ENCODE measurements at places on chromosomes 3 and 15.

DNA sequence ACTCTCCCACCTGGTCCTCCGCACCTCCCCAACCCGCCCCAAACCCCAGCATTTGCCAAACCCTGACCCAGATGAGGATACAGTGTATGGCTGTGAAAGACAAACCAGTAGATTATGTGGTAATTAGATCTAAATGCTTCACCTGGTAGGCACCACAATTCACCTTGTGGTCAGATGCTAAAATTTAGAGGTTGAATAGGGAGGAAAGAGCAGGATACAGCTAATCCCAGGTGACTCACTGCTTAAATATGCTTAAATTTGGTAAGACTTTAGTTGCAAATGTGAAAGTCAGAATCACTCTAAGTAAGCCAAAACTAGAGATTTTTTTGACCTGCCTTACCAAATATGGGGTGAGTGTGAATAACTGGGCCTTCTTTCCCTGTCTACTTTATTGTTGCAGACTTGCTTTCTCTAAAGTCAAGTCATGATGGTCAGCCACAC is 105.5 kb downstream of the MME start:
- DNase-seq, result no peak

DNA sequence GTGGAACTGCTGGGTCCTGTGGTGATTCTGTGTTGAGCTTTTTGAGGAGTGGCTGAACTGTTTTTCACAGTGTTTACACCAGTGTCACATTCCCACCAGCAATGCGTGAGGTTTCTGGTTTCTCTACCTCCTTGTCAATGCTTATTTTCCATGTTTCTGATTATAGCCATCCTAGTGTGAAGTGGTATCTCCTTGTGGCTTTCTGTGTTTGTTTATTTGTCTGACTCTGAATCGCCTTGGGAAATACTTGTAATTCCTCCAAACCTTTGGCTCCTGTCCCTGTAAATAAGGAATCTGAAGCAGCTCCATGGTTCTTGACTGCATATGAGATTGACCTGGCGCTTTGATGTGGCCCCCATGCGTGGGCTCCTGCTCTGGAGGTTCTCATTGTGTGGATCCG is 20.6 kb downstream of the FAN1 start:
- no peak for DNase-seq

- DNase-seq, result no peak
Measured at GRCh38 chr15:69272891-69273290, 25.8 kb upstream of the PAQR5 start.

DNA sequence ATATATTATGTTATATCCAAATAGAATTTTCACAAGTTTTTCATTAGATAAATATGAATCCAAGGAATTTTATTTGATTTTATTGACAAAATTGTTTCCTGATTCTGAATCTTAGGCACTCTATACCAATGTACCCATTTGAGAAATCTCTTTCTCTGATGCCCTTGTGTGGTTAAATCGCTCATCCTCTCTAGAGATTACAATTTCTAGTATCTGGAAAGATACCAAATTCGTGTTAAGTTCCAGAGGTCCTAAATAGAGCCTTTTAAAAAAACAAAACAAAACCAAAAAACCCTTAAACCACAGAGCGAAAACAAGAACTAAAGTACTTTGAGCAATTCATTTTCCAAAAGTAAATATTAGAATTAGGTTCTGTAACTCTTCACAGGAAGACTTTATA is 20.0 kb downstream of the SATB1 start:
- no peak for DNase-seq

GRCh38 chr15:71914092-71914491 is 103.7 kb downstream of the NR2E3 start:
- DNase-seq, result no peak

DNA sequence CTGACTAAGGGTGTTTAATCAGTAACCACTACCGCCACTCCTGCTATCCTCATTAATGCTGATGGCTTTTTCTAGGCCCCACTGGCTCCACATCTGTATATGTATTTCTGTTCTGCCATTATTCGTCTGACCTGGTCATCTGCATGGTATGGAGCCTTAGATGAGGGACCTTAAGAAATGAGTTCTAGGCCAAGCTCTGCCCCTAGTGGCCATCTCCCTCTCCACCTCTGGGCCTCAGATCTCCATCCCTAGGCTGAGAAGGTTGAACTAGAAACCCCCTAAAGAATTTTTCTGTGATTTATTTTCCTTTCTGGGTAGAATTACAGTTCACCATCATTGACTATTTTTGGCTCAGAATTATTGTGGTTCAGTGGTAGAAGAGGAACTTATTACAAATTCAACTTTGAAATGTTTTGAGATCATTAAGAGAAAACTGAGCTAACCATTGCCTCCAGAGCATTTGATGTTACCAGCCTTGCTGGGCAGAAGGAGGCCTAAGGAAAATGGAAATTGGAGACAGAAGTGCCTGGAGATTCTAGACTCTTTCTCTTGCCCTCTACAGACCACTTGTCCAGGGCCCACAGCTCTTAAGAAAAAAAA is 325.2 kb upstream of the NR2E3 start:
- no peak for DNase-seq

GRCh38 chr15:88707771-88708654 is 69.2 kb downstream of the ISG20 start:
- no peak for DNase-seq

DNA sequence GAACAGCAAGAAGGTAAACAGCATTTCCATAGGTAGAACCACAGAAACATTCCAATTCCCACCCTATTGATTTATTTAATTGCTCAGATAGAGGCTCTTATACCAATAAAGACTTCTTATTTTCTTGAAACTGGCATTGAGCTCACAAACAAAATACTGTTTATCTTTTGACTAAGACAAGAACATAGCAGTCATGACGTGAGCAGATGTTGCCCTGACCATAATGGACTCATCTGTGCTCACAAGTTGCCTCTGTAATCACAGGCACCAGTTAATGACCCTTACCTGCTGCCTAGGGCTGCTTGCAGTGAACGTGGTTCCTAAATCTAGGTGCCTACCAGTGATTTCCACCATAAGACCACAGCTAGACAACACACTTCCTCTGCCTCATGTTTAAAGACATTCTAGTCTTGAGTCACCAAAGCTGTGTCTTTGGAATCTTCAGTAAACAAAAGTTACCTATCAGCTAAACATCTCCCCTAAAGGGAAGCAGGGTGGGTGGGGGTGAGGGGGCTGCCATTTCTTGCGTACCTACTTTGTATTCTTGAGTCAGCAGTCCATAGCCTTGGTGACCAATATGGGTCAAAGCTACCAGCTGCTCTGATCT is 2.1 kb downstream of the FYCO1 start:
- DNase-seq, result no peak

DNA sequence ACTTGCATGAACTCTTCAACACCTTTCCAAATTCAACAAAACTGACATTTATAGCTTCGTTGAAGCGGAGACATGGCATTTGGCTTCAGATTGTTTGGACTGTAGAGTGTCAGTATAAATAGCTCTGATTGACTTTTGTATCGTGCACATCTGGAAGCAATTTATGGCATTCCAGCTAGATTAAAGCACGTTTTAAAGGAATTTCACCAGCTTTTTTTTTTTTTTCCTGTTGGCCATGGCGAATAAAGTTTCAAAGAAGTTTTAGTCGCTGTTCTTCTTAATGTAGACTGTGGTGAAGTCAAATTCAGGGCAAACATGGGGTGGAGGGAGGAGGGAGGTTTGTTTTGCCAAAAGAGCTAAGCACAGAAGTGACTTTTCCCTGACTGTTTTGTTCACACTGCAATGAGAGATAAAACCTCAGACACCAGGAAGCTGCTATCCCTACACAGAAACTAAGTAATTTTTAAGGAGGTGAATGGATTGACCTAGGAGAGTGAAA is 391.0 kb upstream of the RARB start:
- DNase-seq, result no peak

GRCh38 chr3:78827618-78828017 is 940.2 kb downstream of the ROBO1 start:
- DNase-seq, result no peak

- no peak for DNase-seq
Measured at GRCh38 chr3:151219056-151219455, 16.0 kb upstream of the GPR171 start.

DNA sequence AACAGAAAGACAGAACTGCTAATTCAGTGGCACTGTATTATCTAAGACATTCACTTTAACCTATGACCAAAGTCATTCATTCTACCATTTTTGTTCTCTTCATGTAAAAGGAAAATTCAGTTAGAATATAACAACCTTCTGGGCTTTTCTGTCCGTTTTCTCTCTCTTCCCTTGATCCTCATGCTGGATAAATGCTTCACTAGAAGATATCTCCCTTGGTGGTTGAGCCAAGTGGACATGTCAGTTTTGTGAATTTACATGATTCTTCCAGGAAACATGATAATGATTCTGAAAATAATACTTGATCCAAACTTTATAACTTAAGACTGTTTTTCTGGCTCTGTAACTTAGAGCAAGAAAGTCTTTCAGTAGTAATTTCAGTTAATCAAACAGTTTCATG is 1012.2 kb downstream of the SQOR start:
- DNase-seq, result no peak

GRCh38 chr3:29339016-29339833 is 58.4 kb downstream of the RBMS3 start:
- no peak for DNase-seq

GRCh38 chr3:71485896-71486295 is 97.6 kb downstream of the FOXP1 start:
- DNase-seq, result no peak

DNA sequence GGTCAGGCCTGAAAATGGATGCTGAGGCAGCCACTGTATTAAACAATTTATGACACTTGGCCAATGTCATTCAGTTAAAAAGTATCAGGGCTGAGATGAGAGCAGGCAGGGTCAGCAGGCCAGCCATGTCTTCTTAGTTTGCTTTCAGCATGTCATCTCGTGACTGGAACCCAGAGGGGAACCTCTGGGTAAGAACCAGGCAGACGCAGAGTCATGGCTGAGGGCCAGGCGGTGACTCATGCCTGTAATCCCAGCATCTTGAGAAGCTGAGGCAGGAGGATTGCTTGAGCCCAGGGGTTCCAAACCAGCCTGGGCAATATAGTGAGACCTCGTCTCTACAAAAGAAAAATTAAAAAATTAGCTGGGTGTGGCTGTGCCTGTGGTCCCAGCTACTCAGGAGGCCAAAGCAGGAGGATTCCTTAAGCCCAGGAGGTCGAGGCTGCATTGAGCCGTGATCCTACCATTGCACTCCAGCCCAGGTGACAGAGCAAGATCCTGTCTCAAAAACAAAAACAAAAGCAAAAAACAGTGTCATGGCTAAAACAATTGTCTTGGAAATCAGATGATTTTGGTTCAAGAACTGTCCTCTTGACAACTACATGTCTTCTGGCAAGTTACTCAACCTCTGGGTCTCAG is 11.7 kb downstream of the BCL2L10 start:
- DNase-seq, result no peak

GRCh38 chr3:159340877-159341500 is 539.1 kb downstream of the MFSD1 start:
- DNase-seq, result no peak

DNA sequence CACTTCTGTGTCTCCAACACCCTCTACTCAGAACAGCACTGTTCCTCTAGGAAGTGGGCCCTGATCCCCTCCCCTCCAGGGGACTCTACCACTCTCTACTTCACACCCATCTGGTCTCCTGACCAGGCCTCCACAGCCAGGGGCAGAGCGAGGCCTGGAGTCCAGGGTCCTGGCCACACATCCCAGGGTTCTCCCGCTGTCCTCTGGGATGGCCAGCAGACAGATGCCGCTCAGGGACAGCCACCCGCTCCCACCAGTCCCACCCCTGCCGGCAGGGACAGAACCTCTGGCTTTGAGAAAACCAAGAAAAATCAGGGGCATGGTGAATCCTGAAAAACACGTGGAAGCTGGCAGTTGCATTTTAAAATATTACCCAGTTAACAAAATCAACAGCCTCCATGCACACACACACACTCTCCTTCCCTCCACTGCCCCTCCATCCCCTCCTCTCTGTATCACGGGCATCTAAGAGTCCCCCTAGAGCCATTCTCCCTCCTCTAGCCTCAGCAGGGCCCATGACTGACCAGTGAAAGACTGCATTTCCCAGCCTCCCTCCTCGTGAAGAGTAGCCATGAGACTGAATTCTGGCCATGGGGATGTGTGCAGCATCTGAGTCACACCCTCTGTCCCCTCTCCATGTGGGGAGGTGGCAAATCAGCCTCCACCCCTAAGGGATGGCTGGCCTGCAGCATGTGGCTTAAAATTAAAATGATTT is 32.1 kb upstream of the IQSEC1 start:
- DNase-seq, result no peak

DNA sequence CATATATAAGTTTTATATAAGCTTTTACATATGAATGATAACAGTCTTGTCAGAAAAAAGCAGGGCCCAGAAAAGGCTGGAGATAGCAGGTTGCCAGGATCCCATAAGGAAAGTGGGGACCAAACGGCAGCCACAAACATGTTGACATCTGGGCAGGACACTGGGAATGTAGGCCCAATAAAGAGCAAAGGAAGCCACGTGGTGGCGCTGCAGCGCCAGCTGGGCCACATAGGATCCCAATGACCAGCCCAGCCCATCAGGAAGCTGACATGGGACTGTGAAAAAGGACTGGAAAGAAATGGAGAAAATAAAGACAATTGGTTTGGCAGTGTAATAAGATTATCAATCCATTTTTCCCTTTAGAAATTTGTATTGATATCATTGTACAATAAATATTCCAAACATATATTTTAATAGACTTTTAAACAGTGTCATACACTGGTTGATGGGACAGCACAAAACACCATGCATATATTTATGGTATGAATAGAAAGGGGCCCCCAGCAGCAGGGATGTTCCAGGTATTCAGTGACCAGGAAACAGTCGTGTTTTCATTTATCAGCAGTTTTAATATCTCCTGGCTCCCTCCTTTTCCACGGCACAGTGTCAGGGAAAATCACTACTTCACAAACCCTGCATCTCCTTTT is 89.0 kb upstream of the STRIT1 start:
- no peak for DNase-seq

DNA sequence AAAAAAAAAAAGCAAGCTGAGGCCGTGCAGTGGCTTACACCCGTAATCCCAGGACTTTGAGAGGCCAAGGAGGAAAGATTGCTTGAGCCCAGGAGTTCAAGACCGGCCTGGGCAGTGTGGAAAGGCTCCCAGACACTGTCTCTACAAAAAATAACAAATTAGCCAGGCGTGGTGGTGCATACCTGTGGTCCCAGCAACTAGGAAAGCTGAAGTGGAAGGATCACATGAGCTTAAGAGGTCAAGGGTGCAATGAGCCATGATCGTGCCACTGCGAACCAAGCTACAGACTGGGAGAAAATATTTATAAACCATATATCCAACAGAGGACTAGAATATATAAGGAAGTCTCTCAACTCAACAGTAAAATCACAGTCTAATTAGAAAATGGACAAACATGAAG is 10.0 kb downstream of the KLHDC8B start:
- DNase-seq, result no peak

DNA sequence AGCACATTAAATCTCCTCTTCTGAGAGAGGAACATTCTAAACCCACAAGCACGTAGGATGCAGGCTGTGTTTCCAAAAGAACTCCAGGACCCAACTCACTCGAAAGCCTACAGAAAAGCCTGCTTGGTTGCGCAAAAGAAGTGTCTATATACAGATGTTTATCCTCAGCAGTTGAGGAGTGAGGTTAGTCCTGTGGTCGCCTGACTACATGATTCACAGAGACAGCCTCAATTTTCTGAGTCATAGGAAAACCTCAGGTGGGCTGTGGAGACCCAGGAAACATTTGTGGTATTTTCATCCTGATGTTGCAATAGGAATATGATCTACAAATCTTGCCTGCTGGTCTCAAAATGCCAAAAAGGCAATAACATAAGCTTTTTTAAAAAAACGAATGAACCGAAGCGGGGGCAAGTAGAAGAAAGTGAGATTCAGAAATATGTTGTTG is 183.8 kb upstream of the THRB start:
- no peak for DNase-seq

Measured in stimulated activated CD8-positive, alpha-beta memory T cell treated with anti-CD3 and anti-CD28 coated beads, Interleukin-4, amount 100 ng/mL, for 1 hour (primary cell).